Hematopoietic multipotent progenitor cell treated with erythropoietin and hydrocortisone succinate and interleukin-3 and kit ligand, for 6 days (in vitro differentiated cells): ENCODE measurements at places on chromosomes 7 and 10.

- no peak for DNase-seq
Observed at GRCh38 chr10:126777714-126778113, 107.2 kb upstream of the C10orf90 start.

DNA sequence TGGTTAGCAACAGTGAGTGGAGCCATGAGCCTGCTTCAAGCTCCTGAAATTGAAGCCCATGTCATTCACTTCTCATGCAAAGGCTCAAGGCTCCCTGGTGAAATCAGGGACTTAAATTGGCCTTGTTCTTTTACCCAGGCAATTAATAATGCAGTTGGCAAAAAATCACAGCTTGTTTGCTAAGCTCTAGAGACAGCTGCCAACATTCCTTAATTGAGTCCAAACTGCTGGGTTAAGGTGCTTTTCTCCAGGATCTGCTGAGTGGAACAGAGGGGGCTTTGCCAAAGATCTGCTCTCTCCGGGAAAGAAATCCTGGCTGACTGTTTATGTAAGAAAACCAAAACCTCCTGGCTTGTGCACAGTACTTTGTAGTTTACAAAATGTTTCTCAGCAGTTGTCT lies 257.6 kb upstream of the GHITM start:
- no peak for DNase-seq

DNA sequence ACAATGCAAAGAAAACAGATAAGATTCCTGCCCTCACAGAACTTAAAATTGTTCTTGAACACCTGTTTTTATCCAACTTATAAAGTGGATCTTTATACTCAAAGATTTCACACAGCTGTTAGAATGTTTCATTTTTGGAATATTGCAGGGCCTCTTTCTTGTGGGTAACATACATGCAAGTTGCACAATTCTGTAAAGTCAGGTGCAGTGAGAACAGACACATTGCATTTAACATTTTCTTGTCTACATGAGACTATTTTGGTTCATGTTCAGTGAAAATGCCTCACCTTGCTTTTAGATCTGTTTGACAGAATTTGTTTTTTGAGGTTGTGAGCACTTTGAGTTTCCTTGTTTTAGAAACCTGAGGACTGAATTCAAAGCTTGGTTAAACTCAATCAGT lies 707.8 kb downstream of the SUGCT start:
- DNase-seq = no peak

DNA sequence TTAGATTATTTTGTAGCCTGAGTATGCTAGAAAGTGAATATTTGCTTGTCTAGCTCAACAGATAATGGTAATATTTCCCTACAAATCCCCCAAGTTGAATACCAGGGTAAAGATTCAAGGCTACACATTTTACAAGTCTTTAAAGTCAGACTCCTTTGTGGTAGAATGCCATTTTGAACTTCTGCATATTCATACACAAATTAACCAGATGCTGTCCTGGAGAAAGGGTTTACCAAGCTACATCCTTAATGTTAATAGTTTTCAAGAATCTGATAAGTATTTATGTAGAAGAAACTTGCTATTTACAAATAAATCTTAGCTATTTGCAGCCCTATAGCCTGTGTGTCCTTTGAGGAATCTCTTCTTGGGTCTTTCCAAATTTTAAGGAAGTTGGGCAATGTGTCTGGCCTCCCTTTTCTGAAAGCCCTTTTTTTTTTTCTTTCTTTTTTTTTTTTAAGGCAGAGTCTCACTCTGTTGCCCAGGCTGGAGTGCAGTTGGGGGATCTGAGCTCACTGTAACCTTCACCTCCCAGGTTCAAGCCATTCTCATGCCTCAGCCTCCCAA lies 82.6 kb downstream of the CPEB3 start:
- no peak for DNase-seq

DNA sequence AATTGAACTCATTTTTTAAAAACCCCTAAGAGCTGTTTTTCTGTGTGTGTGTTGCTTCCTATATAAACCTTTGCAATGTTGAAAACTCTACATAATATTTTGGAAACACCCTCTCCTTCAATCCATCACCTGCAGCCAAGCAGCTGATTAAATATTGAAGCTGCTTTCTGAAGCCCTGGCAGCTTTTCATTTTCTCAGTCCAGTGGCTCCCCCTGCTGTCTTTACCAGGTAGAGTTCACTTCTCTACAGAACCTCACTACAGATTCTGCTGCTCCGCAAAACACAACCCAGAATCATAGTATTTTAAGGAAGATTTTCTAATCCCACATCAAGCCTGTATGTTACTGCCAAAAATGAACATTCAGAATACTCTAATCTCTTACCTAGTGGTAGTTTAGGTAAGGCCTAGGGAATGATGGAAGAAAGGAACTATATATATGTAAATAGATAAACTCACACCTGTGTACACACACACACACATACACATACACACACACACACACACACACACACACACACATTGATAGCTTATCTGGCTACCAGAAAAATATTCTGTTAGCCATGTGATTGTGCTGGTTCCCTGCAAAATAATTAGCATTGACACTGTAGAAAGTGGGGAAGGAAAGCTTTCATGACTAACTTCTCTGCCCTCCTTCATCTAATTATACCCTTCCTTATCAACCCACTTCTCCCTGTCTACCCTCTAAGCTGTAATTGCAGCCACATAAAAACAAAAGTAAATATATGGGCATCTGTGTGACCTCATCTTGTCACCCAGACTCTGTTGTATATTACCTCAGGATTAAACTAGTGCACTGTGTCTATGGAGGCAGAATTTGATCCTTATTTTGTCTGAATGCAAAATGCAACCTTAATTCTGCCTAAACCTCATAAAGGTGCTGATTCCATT lies 229.5 kb upstream of the FZD1 start:
- DNase-seq = peak; percentile 59

- DNase-seq = no peak
Observed at GRCh38 chr10:59648711-59649201, 60.9 kb downstream of the SLC16A9 start.

GRCh38 chr7:43470110-43470509 lies 112.8 kb upstream of the STK17A start:
- DNase-seq = no peak

- no peak for DNase-seq
Observed at GRCh38 chr7:156610601-156611000, 30.0 kb upstream of the RNF32 start.

GRCh38 chr10:11593612-11594011 lies 17.8 kb downstream of the USP6NL start:
- no peak for DNase-seq

- DNase-seq = no peak
Observed at GRCh38 chr10:63670291-63670898, 149.2 kb downstream of the REEP3 start.
